Activated T-cell treated with anti-CD3 and anti-CD28 coated beads for 4 hours (primary cell): ENCODE measurements at places on chromosomes 13 and 19.

- no peak for DNase-seq
These were observed 34.5 kb downstream of the MYO9B start for GRCh38 chr19:17109962-17110598.

- DNase-seq: no peak
These were observed 183.8 kb downstream of the LACC1 start for GRCh38 chr13:44063467-44063866.

- DNase-seq: no peak
These were observed 123.1 kb upstream of the FREM2 start for GRCh38 chr13:38563739-38564138.

GRCh38 chr13:75016225-75016624 lies 465.7 kb downstream of the TBC1D4 start:
- DNase-seq: no peak

DNA sequence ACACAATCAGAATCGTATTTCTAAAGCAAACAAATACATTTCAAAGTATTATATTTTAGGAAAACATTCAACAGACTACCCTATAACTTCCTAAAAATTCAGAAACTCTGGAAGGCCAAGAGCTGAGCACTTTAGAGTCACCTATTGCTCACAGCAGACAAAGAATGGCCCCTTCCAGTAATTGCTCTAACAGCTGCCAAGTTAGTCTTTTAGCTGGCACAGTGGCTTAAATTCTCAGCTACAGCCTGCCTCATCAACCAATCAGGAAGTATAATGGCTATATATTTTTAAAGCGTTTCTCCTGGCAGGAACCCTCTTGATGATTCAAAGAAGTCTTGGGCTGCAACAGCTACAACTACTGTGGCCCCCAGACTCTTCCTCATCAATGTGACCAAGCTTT lies 14.9 kb upstream of the SLITRK5 start:
- no peak for DNase-seq
